ENCODE measurements at places on chromosomes 5 and 9.

GRCh38 chr9:16245756-16246440 is 624.6 kb downstream of the BNC2 start:
- DNase-seq = no peak

- DNase-seq = no peak
Measured at GRCh38 chr5:140044041-140044440, 942 bp upstream of the NRG2 start.

GRCh38 chr5:136772491-136772890 is 407.1 kb upstream of the TRPC7 start:
- no peak for DNase-seq

DNA sequence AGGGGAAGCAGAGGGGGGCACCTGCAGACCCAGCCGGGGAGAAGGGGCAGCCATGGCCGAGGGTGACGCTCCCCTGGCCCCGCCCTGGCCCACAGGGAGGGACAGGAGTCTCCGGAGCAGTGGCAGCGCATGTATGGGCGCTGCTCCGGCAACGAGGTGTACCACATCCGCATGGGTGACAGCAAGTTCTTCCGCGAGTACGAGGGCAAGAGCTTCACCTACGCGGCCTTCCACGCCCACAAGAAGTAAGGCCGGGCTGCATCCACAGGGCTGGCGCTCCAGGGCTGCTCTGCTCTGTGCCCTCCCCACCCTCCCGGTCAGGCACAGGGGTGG is 68.2 kb downstream of the KCNT1 start:
- no peak for DNase-seq

- DNase-seq = no peak
Measured at GRCh38 chr5:172835290-172835993, 1.4 kb downstream of the ERGIC1 start.

DNA sequence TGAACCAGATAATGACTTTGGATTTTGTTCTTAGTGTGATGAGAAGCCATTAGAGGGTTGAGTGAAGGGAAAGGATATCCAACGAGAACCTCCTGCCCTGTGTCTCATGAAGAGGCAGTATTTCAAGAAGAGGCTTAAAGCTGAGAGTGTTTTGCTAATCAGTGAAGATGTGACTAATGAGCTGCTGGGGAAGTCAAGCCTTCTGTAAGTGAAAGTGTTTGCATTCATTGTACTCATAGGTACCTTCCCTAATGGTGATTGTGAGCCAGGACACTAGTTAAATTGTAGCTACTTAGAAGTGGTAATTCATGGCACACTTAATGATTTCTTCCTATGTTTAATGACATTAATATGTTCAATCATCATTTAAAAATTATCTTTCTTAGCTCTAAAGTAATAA is 23.7 kb downstream of the PIP5K1B start:
- no peak for DNase-seq

DNA sequence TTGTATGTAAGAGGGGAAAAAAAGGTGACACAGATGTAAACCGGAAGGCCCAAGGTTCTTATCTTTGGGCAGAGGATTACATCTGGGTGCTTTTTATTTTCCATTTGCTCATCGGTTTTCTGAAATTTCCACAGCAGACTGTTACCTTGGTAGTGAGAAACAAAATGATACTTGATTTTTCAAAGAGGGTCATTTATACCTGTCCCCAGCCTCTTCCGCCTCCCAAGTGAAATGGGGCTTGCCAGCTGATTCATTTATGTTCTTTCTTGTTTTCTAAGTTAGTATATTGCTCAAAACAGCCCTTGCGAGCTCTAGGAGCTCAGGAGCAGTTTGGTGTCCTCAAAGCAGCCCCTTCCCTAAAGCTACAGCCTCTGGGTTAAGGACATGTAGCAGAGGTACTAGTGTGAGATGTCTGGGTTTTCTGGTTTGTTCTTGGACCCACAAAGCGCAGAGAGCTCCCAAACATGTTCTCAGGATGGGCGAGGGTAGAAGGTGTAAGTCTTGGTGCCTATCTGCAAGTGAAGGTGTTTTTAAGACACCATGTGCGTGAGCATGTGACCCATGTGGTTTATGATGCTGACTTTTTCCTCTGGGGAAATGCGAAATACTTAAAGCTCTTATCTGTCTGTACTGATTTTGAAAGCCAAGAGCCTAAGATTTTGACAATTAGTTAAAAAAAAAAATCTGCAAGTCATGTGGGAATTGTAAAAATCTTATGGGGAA is 38.3 kb downstream of the DAPK1 start:
- DNase-seq = no peak

DNA sequence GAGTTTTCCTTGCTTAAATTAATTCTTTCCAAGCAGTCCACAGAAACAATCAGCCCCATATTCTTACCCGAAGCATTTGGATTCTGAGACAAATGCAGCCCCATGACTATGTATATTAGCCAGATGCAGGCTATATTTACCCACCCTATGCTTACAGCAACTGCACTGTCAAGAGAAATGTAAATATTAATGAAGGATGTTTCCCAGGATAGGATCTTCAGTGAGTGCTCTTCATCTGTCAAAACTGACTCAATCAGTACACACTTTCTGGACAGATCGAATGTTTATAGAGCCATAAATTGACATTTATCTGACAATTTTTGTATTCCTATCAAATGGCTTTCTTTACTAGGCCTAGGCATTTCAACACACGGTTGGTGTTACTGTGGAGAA is 725.3 kb upstream of the SEMA6A start:
- DNase-seq = no peak

GRCh38 chr5:61523073-61523472 is 191.0 kb downstream of the ZSWIM6 start:
- no peak for DNase-seq

- DNase-seq = no peak
Measured at GRCh38 chr5:152306386-152306785, 98.7 kb downstream of the NMUR2 start.

DNA sequence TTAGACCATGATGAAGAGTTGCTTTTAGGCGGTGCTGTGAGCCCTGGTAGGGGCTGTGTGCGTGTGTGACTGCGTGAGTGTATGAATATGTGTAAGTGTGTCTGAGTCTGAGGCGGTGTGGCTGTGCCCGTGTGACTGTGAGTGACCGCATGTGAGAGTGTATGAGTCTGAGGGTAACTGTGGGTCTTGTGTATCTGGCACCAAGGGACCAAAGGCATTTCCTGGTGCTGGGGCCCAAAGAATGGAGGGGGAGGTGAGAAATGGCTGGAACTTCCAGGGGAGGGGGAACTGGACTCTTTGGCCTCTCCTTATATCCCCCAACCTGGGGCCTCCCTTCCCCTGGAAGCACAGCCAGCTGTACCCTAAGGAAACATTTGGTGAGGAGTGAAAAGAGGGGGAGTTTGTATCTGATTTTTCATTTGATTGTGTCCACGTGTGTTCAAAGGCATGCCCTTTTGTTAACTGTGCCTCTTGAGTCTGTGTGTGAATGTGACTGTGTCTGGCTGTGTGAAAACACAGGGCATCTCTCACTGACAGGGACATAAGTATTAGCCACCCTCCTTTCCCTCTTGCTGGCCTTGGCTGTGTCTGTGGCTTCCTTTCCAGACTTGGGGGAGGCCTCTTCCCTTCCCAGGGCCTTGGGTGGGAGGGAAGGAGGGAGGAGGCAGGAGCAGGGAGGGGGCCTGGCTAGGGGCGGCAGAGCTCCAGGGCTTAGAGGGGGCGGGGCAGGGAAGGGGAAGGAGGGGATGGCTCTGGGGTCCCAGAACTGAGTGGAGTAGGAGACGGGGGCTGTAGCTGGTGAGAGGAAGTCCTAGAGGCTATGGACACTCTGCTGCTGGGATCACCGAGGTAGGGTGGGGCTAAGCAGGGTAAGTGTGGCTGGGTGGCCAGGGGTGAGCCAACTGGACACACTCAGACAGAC is 1.4 kb downstream of the IL11RA start:
- DNase-seq = no peak

DNA sequence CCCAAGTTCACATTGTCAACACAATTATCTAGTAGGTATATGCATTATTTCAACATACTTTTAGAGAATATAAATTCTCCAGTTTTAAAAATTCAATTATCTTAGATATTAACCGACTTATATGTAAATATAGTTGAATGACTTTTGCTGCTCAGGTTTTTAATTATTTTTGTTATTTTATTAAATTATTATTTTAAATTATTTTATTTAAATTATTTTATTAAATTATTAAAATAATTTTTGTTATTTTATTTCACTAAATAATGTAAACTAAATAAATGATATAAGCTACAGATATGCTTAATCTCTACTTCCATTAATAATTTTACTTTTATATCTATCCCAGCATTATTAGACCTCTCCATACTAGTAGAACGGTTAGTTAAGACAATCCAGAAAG is 544.3 kb upstream of the ARRDC3 start:
- no peak for DNase-seq

GRCh38 chr5:33526755-33527154 is 86.0 kb downstream of the TARS1 start:
- no peak for DNase-seq

DNA sequence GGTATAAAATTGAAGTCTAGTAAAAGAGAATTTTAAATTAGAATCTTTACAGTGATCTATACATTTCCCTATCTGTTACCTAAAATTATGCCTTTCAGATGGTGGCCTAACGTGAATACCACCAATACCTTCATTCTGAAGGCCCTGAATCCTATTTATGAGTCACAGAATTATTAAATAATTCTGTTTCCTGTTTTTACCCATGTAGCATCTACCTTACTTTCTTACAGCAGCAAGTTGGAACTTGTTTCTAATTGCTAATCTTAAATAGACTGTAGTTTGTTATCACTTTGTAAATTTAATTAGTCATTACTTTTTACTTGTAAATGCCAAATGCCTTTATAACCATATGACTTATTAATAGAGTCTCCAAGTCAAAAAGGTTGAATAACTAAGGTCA is 135.0 kb downstream of the PDE4D start:
- DNase-seq = no peak

All from RKO (cell line).